WTC11 (cell line): ENCODE measurements at places on chromosomes 2 and 18. TPM values are rescaled to one million over a fixed set of nuclear protein-coding genes. Genes with fewer than 3 reads are reported as not detected.
A peak's percentile ranks its signal among the peaks of the same experiment; 100 is the strongest.

The PJVK gene
- 2.5 to 6.8 TPM (median 4.4 TPM) in 3 replicates for total RNA-seq

- H3K27ac ChIP-seq = peak overlapping the region; percentile 88; the same call in 1 of the 2 replicates
- H3K36me3 ChIP-seq = peaks cover 8% of the 10 kb centered on the region
- H3K4me3 ChIP-seq = 0 out of 2 replicates have a peak overlapping the region, but pooled peaks have one; percentile 26
Measured at GRCh38 chr2:62151306-62151638, 44.6 kb upstream of the B3GNT2 start.

DNA sequence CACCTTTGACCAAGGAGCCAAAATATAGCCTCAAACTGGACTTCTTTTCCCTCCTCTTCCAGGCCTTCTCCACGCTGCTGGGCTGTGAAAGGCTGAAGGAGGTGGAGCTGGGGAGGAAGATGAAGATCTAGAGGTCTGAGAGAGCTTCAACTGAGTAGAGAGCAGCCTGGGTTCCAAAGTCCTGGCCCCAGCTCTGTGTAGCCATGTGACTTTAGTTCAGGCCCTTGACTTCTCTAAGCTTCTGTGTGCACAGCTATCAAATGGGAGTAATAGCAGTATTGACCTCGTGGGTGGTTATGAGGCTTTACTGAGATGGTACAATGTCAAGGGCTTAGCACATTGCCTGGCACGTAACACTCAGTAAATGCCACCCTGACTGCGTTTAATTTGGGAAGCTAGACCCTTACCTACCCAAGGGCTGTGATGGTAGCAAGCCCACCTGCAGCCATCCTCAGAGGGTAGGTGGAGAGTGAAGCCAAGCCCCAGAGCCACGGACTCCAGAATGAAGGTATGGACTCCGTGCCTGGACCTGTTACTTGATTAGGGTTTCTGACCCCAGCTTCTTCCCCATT lies 38.4 kb downstream of the SERTAD2 start:
- H3K4me3 ChIP-seq = no peak overlapping the region
- no peaks in the 10 kb centered on the region for H3K36me3 ChIP-seq
- H3K27ac ChIP-seq = no peak overlapping the region
- H3K27me3 ChIP-seq = peaks cover 15% of the 10 kb centered on the region
- H3K4me1 ChIP-seq = peaks cover 26% of the 10 kb centered on the region

GRCh38 chr18:10497206-10497749 lies 28.5 kb upstream of the NAPG start:
- H3K4me1 ChIP-seq = no peaks in the 10 kb centered on the region
- no peak for DNase-seq
- H3K36me3 ChIP-seq = no peaks in the 10 kb centered on the region
- no peaks in the 10 kb centered on the region for H3K27me3 ChIP-seq
- no peak overlapping the region for H3K4me3 ChIP-seq

The MAB21L4 gene
- total RNA-seq = not detected in 3 replicates

GRCh38 chr2:33340280-33340679 lies 136.2 kb upstream of the RASGRP3 start:
- H3K27me3 ChIP-seq = no peaks in the 10 kb centered on the region
- H3K4me1 ChIP-seq = no peaks in the 10 kb centered on the region
- H3K27ac ChIP-seq = no peak overlapping the region
- no peak overlapping the region for H3K4me3 ChIP-seq
- DNase-seq = no peak

The C2orf66 gene
- not detected in 3 replicates for total RNA-seq

- no peak overlapping the region for H3K4me3 ChIP-seq
- no peak overlapping the region for H3K27ac ChIP-seq
- peaks cover 23% of the 10 kb centered on the region for H3K36me3 ChIP-seq
- no peak for DNase-seq
- peaks cover 24% of the 10 kb centered on the region for H3K27me3 ChIP-seq
Measured at GRCh38 chr18:6614952-6615351, 114.6 kb upstream of the ARHGAP28 start.

DNA sequence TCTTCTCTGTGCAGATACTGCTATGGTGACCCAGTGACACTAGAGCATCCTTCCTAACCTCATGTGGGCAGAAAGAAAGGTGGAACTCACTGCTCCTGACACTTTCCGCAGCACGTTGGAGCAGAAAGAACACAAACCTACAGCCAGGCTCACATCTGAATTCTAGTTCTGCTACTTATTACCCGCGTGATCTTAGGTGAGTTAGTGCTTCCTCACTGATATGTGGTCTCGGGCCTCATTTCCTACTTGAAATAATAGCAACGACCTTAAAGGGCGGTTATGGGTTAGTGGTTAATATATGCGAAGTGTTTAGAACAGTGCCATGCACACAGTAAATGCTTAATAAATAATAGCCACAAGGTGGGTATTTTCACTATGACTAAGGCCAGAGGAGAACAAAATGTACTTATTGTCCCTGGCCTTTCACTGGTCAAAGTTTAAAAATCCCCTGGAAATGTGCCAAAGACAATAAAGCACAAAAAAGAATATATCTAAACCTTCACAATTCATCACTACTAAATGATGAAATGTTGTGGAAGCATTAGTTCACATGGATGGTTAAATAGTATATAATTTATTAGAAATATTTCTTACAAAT lies 66.6 kb downstream of the MYOM1 start:
- H3K27ac ChIP-seq = no peak overlapping the region
- H3K4me3 ChIP-seq = no peak overlapping the region
- no peaks in the 10 kb centered on the region for H3K36me3 ChIP-seq
- no peak for DNase-seq
- no peaks in the 10 kb centered on the region for H3K4me1 ChIP-seq

DNA sequence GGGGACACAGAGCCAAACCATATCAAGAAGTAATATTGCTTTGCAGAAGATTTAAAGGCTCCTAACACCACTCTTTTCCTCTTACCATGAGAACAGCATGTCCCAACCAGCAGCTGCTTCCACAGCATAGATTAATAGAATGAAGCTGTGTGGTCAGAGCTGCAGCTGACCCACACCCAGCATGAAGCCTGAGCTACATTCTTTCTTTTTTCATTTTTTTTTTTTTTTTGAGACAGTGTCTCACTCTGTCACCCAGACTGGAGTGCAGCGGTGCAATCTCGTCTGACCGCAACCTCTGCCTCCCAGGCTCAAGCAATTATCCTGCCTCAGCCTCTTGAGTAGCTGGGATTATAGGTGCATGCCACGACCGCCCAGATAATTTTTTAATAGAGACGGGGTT lies 289.8 kb downstream of the RAD51AP2 start:
- H3K4me1 ChIP-seq = peaks cover 19% of the 10 kb centered on the region
- no peak overlapping the region for H3K4me3 ChIP-seq
- no peaks in the 10 kb centered on the region for H3K27me3 ChIP-seq
- DNase-seq = no peak
- H3K36me3 ChIP-seq = no peaks in the 10 kb centered on the region

- no peak overlapping the region for H3K27ac ChIP-seq
- H3K4me1 ChIP-seq = peaks cover 5% of the 10 kb centered on the region; the same call in 1 of the 2 replicates
- H3K27me3 ChIP-seq = peaks cover 4% of the 10 kb centered on the region
- no peak overlapping the region for H3K4me3 ChIP-seq
- no peak for DNase-seq
Measured at GRCh38 chr2:134555411-134555810, 163.4 kb downstream of the TMEM163 start.
